ENCODE measurements at places on chromosomes 11 and 22.

GRCh38 chr22:38468443-38469305, 778 bp downstream of the KDELR3 start:
- DNase-seq = no peak

- no peak for DNase-seq
Observed at GRCh38 chr11:75264971-75265370, 24.4 kb downstream of the TPBGL start.

DNA sequence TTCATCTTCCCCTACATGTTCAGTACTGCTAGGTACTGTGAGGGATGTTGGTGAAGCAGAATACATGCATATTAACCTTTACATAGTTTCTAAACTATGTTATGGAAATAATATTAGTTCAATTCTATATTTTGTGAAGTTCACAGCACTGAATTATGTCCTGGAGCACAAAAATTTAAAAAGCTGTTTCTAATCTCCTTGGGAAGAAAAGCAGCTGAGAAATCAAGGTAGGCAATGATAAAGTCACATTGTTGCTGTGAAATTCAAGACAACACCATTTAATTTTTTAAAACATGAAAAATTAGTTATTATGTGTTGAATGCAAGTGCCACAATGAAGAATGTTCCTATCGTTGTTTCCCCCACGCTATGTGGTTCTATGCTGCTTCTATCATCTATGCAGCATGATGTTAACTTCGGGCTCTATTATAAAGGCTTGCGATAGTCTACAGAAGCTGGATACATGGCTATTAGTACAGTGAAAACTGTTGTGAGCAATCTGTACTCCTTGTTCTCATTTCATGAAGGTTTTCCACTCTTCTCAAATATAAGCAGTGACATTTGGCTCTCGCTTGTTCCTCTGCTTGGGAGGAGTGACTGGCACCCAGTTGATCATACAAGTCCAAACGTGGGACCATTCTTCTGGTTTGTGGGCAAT, 164.3 kb downstream of the AASDHPPT start:
- no peak for DNase-seq

GRCh38 chr11:74085542-74085892, 76.6 kb upstream of the UCP3 start:
- DNase-seq = no peak

DNA sequence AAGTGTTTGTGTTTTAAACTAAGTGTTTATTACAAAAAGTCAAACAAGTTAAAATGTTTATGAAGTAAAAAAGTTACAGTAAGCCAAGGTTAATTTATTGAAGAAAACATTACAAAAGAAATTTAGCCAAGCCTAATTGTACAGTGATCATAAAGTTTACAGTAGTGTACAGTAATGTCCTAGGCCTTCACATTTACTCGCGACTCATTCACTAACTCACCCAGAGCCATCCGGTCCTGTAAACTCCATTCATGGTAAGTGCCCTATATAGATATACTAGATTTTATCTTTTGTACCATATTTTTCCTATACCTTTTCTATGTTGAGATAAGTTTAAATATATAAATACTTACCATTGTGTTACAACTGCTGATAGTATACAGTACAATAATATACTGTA, 481.8 kb upstream of the TENM4 start:
- DNase-seq = no peak

DNA sequence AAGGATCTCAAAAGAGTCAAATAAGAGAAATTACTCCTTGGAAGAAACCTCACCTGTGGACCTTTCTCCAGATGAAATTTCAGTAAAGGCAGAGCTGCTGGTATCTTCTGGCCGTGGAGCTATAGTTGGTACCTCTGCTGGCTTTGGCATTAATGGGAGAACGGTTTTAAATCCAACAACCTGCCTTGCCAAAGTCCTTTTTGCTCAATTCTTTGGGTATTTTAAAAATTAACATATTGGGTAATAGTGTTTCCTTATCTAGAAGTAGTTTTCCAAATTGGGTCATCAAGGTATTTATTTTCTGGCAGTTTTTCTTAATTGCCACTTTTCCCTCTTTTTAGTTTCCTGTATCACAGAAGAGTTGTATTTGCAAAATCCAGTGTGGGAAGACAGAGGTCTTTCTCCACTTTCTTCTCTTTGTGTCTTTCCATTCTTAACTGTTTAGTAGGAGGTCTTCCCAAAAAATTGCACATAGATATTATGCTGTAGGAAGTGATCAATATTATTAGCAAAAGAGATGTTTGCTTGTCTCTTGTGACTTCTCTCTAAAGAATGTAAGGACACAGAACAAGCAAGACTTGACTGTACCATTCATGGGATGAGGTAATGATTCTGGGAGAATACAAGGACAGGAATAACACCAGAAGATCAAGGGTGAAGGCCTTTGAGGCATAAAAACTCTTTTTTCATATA, at the start of gene SAA4:
SAA4 (minus strand) TSS at position 139 of the 693 bp plus-strand sequence. CDS start 876 bp downstream, outside the sequence.
- DNase-seq = no peak

DNA sequence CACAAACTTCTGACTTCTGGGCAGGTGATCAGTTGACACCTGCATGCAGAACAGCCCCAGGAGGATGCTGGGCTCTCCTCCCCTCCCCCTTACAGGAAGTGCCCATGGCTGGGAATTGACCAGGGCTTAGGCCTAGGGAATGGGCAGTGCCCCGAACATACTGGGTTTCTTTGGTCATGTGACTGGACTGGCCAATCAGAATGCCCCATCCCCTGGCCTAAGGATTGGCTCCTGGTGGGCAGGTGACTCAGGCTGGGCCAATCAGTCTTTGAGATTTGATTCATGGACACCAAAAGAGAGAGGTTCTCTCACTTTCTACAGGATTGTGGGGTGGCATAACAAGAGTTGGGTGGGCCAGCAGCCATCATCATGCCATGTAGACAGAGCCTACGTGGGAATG, 37.1 kb downstream of the MCM5 start:
- DNase-seq = no peak

GRCh38 chr11:95277868-95278267, 46.9 kb upstream of the SESN3 start:
- DNase-seq = no peak

DNA sequence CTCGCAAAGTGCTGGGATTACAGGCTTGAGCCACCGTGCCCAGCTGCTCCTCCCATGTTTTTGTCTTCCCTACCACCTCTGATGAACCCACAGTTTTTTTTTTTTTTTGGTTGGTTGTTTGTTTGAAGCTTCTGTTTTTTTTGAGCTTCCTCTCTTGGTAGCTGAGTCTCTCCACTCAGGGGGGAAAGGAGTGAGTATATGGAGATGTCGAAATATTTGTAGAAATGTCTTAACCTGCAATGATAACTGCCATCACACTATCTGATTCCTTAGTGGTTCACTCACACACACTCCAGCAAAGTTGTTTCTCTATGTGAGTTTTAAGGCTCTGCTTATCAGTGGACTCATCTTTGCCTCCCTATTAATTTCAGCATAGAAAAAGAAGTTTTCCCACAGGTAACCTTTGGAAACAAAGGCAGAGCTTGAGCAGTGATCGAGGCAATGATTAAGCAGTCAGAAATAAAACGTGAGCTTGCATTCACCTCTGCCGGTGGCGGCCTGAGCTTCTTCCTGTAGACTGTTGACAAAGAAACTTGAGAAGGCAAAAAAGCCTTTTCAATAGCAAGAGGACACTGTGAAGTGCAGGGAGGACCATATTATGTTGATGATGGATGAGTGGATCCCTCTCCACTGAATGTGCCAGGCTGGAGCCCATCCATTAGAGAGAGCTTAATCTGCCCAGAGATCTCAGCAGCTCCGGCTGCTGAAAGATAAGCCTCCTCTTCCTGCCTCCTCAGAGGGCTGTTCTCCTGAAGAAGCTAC, 29.0 kb upstream of the RASSF10 start:
- no peak for DNase-seq

- no peak for DNase-seq
Observed at GRCh38 chr11:77073328-77074001, 6.7 kb downstream of the CAPN5 start.

GRCh38 chr11:79940165-79940564, 499.3 kb upstream of the TENM4 start:
- no peak for DNase-seq
